Cortex of kidney (tissue), 1 donor: ENCODE measurements at places on chromosomes 5 and 9.

DNA sequence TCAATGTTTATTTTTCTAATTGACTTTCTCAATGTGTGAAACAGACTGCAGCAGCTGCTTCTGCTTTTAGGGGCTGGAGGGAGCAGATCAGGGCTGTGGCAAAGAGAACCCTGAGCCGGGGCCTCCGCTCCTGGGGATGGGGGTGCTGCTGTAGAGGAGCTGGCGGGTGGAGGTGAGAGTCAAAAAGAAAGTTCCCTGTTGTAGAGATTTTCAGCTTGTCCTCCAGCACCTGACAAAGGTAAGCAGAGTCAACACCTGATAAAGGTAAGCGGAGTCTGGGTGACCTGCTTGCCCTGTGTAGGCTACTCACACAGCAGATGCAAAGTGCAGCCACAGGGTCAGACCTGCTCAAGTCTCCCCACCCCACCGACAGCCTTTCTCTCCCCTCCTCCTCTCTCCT is 252.4 kb upstream of the IRX1 start:
- DNase-seq, result no peak

DNA sequence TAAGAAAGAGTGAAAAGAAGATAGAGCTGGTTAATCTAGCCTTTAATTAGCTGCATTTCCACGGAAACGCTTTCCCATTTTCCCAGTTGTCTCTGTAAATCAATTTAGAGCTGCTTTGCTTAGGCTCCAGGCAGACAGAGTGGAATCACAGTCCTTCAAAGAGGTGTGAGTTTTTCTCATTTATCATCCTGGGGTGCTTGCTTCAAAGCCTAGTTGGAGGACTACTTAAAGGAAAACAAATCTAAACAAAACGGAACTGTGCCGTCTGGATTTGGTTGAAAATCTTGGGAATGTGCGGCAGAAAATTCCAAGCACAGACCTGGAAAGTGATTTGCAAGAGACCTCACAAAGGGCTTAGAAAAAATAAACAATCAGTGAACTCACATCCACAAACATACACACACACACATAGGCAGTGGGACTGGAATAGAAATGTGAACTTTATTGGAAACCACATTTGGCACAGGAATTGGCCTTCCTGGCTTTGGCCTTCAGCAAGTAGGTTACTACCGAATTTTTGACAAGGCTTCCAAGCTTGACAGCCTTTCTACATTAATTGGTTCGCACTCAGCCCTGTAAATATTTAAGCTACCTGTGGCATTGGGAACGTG is 235.2 kb upstream of the SLC24A2 start:
- DNase-seq, result no peak

GRCh38 chr9:88180081-88180765 is 41.9 kb upstream of the SPATA31C2 start:
- no peak for DNase-seq

DNA sequence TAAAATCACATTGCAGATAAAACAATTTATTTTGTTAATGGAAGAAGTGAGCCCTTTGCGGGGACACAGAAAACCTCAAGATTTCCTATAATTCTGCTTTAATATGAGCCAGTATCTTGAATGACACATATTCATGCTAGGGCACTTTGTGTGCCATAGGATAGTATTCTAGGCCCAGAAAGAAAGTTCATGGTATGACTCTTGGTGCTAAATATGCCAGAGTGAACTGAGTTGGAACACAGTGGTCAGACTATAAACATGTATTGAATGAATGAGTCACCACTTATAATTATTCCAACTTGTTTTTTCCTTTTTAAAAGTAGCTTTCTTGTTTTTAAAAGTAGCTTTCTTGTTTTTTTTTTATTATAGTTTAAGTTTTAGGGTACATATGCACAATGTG is 46.0 kb downstream of the ADAMTS19 start:
- no peak for DNase-seq

DNA sequence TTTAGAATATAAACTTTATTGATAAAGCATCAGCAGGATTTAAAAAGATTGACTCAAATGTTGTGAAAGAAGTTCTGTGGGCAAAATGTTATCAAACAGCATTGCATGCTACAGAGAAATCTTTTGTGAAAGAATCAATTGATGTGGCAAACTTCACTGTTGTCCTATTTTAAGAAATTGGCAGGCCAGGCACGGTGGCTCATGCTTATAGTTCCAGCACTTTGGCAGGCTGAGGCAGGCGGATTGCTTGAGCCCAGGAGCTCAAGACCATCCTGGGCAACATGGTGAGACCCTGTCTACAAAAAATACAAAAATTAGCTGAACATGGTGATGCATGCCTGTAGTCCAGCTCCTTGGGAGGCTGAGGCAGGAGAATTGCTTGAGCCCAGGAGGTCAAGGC is 17.4 kb downstream of the ZBTB43 start:
- no peak for DNase-seq
